Activated naive CD8-positive, alpha-beta T cell treated with anti-CD3 and anti-CD28 coated beads, Interleukin-2, amount 50 U/mL, for 16 hours (primary cell): ENCODE measurements at places on chromosomes 13 and 19.

- no peak for DNase-seq
These were observed 25.7 kb downstream of the CNMD start for GRCh38 chr13:52713894-52714293.

- no peak for DNase-seq
These were observed 40.8 kb downstream of the SERPINE3 start for GRCh38 chr13:51380269-51380668.

GRCh38 chr19:4879041-4879440 lies 11.6 kb upstream of the PLIN3 start:
- no peak for DNase-seq

DNA sequence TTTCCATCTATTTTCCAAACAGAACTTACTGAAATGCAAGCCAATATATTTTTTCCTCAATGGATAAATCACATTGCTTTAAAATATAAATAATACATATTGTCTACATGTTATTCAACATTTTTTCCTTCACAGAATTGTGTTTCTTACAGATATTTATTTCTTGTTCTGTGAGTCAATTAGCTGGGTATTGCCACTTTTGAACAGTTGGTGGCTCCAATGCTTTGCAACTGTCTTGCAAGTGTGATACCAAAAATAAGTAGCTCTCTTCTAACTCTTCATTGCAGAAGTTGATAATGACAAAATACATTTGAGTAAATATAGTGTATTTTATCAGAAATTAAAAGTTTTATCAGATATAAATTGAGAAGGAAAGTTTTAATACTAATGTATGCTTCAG lies 17.1 kb upstream of the GPC5 start:
- DNase-seq = no peak
